ENCODE measurements at places on chromosomes 1 and 21.
A peak's percentile ranks its signal among the peaks of the same experiment; 100 is the strongest.

- DNase-seq: no peak
Observed at GRCh38 chr21:38787461-38788274, 18.1 kb upstream of the ETS2 start.

DNA sequence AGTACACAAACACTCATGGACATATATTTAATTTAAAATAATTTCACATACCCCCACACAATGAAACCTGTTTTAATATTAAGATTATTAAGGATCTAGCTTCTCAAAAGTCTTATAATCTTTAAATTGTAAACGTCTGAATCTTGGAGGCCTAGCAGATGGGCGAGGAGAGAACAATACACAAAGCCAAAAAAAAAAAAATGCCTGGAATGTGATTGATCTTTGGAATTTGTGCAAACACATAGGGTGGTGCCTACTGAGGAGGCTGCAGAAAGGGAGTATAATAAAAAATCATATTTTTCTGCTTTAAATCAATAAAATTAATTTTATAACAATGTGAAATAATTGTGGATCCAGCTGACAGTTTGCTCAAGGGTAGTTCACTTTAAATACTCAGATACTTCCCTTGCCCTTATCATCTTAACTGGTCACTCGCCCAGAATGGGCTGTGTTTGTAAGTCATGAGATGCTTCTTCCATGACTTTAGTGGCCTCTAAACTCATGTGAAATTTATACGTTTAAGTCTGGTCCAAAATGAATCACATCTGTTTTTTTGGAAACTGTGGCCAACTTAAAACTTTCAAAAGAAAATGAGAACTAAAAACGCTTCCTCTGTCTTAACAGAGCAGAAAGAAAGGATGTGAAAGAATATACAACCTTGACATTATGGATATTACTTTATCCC is 802.8 kb upstream of the CXADR start:
- DNase-seq: no peak

DNA sequence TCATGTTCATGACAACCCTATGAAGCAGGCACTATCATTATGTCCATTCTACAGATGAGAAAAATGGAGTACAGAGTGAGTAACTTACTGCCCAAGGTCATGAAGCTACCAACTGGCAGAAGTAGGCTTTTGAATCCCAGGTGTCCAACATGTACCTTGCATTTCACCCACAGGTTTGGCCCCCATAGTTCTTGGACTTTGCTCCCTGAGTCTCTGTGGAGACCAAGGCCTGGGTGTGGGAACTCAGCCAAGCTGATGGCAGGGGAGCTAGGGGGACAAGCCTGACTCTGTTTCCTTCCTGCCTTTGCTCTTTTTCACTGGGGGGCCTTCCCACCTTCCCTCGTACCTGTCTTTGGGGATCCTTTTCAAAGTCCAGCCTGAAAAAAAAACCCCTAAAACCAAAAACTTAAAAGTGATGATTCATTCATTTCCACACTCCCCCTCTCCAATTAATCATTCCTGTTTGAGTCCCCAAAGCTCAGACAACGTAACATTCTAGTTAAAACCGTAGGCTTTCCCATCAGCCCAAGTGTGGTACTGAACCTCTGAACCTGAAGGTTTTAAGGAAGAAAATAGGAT is 8.5 kb upstream of the TTC22 start:
- no peak for DNase-seq

GRCh38 chr1:208189183-208189582 is 55.0 kb downstream of the PLXNA2 start:
- DNase-seq: peak; percentile 32

Measured in SK-N-DZ (cell line).